ENCODE measurements at places on chromosomes 13 and 19.

DNA sequence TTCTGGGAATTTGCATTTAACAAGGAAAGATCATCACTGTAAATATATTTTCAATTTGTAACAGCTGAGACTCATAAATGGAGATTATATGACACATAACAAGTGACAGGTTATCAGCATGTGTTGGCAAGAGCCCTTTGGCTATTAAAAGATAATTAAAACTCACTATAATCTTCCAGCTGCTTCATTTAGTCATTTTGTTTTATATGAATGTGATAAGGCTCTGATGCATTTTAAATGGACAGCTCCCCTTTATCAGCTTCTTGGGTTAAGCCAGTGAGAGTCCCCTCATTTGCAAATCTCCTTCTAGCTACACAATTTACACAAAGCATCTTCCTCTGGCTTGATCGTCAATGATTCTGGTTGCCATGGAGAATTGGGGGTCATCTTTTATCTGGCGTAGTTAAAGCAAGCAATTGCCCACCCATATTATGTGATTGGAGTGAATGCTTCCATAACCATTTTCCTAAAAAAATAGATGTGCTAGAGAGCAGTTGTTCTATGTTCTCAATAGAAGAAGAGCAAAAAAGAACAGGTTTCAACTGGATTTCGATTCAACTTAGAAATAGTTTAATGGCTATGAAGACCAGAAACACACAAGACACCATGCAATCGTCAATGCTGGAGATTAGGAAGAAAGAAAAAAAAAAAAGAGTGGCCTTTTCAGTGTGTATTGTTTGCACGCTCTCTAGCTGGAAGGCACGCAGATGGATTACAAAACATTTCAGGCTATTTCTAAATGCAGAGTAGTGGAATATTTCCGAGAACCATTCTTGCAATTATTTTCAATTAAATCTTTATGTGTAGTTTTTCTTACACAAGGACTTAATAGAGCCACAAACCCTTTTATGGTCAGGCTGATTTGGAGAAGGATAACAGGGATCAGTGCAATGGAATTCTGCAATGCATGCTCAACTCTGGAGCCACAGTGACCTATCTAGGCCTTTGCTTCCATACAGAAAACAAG, 27.4 kb downstream of the STARD13 start:
- no peak for DNase-seq

GRCh38 chr19:12665281-12665573, 1.3 kb downstream of the MAN2B1 start:
- no peak for DNase-seq

- no peak for DNase-seq
Observed at GRCh38 chr13:98571955-98572662, 4.8 kb downstream of the STK24 start.

DNA sequence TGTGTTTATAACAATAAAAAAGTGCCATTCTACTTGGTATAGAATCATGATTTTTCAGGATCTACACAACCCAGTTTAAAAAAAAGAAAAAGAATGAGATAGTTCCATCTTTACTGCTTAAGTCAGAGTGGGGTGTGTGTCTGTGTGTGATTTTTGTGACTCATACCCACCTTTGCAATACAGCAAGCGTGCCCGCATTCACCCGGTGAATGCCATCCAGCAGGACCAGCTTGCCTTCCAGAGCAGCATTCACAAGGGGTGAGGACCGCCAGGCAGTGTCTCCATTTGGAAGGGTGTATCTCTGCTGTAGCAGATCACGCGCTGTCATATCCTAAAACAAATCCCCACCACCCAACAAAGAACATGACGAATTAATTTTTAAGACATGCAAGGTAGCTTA, 127.7 kb downstream of the VWA8 start:
- DNase-seq = no peak

DNA sequence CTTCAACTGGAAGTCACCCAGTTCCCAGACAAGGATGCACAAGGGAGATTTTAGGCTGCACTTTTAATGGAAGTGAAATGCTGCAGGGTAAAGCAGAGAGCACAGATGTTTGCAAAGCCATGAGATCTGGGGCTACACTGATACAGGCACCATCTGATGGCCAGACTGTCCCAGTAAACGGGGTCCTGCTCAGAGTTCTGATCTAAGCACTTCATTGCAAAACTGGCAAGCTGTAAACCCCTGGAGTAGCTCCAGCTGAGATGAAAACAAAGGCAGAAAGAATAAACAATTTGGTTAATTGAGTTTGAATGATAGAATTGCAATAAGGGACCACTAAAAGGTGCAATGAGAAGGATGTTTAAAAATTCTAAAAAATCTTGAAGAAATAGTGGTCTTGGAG, 197.1 kb downstream of the OXGR1 start:
- DNase-seq = no peak

DNA sequence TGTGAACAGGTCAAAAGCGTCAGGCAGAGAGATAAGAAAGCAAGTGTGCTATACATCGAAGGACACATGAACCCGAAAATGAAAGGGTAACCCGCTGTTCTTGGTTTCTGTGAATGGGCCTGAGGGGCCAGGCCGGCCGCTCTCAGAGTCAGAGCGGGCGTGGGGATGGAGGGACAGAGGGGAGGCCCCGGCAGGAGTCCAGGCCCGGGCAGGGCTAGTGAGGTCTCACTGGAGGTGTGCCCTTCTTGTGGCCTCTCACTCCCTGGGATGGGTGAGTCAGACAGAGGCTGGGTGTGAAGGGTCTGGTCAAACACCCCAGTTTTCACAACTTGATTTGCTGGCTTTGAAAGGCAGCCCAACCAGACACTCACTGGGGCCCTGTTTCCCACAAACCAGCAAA, 17.4 kb upstream of the NDUFS7 start:
- DNase-seq = no peak

DNA sequence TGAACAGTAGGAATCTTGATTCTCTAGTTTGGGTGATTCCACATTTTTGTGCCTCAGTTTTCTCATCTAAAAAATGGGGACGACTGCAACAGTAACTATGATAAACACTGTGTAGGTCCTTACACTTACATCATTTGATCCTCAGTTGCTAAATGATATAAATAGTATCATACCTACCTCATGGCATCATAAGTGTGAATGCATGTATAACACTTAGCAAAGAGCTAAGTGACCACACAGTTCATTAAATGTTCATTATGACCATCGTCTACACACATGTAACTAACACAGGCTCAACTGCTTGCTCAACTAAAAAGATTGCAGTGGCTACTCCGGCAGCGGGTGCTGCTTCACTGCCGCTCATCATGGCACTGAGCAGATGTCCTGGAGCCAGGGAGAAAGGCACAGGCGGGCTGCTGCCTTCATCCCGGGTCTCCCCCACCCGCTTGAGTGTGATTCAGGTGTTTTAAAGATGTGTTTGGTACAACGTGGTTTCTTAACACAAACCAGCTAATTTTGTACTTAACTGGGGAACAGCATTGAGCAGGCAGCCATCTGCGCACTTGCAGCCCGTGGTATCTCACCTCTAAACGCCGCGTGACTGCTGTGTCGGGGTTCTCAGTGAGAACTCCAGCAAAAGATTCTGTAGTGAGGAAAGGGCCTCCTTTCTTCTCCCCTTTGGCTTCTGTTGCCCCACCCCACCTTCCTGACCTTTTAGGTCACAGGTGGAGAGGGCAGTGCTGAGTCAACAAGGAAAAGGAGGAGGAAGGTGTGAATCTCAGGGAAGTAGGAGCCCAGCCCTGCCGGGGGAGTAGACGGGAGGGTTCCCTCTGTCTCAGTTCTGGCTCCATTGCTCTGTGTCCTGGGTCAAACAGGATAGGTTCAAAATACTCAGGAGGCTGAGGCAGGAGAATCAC, 11.7 kb upstream of the ACTN4 start:
- no peak for DNase-seq

GRCh38 chr13:99063952-99064351, 86.1 kb upstream of the DOCK9 start:
- DNase-seq = no peak
